ENCODE measurements at places on chromosomes 1 and 21.

DNA sequence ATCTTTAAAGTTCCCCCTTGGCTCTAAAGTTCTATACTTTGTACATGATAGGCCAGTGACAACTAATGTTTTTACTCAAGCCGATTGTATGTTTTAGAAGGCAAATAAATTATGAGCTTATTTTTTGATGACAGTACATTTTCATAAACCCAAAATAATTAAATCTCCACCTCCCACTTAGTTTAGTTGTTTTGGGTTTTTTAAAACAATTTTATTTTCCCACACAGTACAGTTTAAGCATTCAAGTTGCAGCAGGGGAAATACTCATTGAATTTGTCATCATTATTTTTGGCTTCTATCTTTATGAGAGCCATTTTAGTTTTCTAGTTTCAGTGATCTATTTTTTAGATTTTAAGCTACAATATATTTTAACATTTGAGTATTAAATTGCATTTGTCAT, 93.6 kb downstream of the OLFML2B start:
- DNase-seq = no peak

DNA sequence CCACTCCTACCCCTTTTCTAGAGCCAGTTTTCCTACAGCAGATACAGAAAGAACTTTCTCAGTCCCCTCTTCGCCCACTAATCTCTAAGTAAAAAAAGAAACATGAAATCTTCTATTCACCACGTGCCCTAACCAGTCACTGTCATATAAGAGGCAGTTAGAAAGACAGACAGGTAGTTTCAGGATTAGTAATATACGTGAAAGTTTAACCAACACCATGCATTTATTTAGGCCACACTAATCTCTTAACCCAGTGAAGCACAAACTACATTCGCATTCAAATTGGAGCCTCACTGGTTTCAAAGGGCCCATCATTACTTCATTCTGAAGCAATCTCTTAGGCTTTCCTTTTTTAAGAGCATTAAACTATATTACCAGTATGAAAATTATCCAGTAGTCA, 10.1 kb downstream of the GPATCH2 start:
- no peak for DNase-seq

- DNase-seq = no peak
Measured at GRCh38 chr1:155013632-155014031, 11.0 kb downstream of the ZBTB7B start.

GRCh38 chr1:113677250-113678158, 81.8 kb downstream of the PHTF1 start:
- no peak for DNase-seq

GRCh38 chr1:7319196-7319595, 451.9 kb upstream of the VAMP3 start:
- no peak for DNase-seq

DNA sequence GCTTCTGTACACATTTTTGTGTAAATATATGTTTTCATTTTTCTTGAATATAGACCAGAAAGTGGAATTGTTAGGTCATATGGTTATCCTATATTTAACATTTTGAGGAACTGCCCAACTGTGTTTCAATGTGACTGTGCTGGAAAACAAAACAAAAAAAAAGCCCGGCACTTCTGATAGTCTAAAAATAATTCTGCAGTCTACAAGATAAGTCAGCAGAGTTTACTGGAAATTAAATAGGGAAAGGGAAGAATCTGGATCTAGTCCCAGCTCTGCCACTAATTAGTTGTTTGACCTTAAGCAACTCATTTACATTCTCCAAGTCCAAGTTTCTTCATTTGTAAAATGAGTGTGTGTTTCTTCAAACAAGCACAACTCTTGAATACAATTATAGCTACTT, 869.1 kb upstream of the B3GALT2 start:
- no peak for DNase-seq

DNA sequence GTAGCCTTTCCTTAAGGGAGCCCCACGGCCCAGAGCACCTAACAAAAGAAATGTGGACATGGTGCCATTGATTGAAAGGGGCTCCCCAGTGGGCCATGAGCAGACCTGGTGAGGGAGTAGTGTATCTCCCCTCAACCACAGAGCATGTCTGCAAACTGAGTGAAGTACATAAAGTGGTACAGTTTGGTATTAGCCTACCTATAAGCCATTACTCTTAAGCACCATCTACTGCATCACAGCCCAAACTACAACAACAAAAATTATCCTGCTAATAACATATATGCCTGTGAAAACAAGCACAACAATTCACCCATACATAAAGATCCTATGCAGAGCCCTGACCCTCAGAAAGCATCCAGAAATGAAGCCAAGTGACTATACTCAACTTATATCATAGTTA, 407.8 kb downstream of the PTPRC start:
- no peak for DNase-seq

GRCh38 chr1:25906644-25907300, 553 bp upstream of the STMN1 start:
- DNase-seq = no peak
